Activated CD4-positive, alpha-beta T cell treated with anti-CD3 and anti-CD28 coated beads for 48 hours (primary cell): ENCODE measurements at places on chromosomes 1 and 21.

DNA sequence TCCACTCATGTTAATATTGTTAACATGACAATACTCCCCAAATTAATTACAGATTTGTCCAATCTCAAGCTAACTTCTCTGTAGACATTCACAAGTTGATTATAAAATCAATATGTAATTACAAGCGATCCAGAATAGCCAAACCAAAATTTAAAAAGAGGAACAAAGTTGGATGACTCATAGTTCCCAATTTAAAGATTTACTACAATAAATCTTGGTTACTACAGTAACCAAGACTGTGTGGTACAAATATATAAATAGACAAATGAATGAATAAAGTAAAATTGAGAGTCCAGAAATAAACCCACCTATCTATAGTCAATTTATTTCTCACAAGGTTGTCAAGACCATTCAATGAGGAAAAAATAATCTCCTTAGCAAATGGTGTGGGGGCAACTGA is 7.1 kb upstream of the KRTAP10-4 start:
- no peak for DNase-seq

DNA sequence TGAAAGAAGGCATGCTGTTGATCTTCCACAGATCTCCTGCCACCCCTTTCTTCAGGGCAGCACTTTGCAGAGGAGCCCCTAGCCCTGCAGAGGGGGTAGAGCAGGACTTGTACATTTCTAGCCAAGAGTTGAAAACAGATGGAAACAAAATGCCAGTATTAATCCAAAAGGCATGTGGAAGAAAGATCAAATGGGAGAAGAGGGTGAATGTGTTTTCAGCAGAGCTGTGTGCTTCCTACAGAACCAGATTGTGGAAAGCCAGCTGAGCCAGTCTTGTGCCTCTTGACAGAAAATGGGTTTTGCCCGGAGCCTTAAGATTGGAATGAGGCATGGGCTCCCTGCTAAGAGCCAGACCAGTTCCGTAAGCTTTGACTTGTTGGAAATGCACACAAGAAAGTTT is 105.2 kb upstream of the TSPAN2 start:
- DNase-seq, result no peak

GRCh38 chr1:29508458-29509107 is 272.3 kb downstream of the PTPRU start:
- DNase-seq, result no peak

- DNase-seq, result peak; percentile 68
Measured at GRCh38 chr1:52632732-52633290, at the start of gene SHISAL2A. Gene SHISAL2A (plus strand): TSS chr1:52633168. CDS start chr1:52633494, 326 bp downstream.

DNA sequence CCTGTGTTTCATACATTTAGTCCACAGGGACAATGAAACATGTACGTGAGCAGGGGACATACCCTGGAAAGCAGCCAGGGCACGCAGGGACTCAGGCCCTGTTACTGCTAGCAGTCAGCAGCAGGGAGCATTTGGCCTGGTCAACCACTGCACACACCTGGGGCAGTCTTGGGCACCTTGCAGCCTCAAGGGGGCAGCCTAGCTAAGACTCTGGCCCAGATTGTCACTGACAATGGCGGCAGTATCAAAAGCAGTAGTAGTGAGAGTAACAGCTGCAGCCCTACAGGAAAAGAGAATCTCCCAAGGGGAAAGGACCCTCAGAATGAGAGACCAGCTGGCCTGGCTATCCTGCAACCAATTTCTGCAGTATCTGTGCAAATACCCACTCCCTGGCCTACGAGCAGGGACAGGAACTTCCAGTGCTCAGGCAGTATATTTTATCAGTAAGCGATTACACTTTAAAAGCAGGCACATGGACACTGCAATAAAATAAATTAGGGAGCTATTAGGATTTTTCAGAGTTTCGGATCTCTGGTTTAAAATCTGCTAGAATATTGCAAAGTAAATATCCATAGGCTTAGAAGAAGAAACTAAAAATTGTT is 475.6 kb downstream of the LTN1 start:
- DNase-seq, result peak; percentile 73

GRCh38 chr1:85599076-85599491 is 18.5 kb downstream of the CCN1 start:
- DNase-seq, result no peak

GRCh38 chr1:107152395-107152794 is 11.6 kb downstream of the NTNG1 start:
- DNase-seq, result no peak

DNA sequence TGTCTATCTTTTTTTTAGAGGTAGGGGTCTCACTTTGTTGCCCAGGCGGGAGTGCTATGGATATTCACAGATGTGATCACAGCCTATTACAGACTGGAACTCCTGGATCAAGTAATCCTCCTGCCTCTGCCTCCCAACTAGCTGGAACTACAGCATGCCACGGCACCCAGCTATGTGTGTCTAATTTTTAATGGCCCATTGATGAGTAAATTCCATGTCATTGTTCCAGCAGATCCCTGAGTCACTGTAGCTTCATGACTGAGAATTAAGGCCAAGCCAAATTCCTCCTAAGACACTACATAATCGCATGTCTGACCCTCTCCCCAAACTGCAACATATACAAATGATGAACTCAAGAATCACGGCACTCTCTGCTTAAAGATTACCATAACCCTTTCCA is 84.2 kb upstream of the RGS2 start:
- no peak for DNase-seq

- no peak for DNase-seq
Measured at GRCh38 chr1:61052395-61053225, 29.8 kb upstream of the NFIA start.
